ENCODE measurements at places on chromosomes 12 and 14.

DNA sequence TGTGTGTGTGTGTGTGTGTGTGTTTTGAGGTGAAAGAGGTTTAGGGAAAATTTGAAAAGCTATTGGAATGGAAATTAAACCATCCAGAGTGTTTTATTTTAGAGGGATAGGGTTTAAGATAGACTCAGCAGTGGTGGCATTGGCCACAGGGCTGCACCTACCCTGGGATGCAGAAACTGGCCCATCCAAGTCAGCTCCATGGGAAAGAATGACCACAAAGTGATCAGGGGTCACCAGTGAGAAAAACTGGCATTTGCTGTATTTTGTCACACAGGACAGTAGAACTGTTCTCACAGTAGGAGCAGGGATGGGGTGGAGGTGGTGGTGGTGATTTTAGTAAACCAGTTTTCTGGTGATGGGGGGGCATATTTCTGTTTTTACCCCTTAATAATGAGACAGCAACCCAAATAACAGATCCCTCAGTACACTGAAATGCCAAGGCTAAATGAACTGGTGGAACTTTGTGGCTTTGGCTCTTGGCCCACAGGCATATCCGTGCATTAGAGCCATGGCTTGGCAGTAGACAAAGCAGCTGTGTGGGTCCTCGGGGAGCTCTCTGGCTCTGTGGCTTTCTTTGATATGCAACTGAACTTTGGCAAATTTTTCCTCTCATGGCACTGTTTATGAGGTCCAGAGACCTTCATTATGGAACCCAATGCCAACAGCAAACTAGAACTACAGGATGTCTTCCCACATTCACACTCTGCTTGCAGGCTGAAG, 348.3 kb downstream of the ZFP36L1 start:
- no peak for DNase-seq

GRCh38 chr12:106519607-106520021, 63.2 kb upstream of the RFX4 start:
- DNase-seq, result no peak

DNA sequence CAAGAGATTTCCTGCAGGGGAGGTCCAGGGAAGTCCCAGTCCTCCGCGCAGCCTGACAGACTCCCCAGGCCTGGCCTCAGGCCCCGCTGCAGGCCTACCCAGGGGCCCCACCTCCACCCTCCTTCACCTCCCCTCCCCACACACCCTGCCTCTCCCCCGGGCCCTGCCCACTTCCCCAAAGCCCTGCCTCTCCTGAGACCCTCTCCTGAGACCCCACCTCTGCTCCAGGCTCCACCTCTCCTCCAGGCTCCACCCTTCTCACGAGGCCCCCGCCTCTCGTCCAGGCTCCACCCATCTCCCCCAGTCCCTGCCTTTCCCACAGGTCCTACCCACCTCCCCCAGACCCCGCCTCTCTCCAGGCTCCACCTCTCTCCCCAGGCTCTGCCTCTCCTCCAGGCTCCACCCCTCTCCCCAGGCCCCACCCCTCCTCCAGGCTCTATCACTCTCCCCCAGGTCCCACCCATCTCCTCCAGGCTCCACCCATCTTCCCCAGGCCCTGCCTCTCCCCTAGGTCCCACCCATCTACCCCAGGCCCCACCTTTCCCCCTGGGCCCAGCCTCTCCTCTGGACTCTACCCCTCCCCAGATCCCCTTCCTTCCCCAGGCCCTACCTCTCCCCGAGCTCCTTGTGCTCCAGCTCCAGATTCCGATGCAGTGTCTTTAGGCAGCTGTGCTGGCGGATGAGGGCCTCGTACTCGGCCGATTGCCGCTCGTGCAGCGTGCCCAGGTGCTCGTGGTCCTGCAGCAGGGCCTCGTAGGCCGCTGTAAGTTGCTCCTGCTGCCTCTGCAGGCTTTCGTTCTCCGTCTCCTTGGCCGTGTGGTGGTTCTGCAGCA, 58.8 kb upstream of the GPR68 start:
- no peak for DNase-seq

- DNase-seq, result no peak
These were observed 153.5 kb downstream of the KCNA5 start for GRCh38 chr12:5197131-5197530.

- no peak for DNase-seq
These were observed 60.3 kb downstream of the ARF6 start for GRCh38 chr14:49953196-49953595.

DNA sequence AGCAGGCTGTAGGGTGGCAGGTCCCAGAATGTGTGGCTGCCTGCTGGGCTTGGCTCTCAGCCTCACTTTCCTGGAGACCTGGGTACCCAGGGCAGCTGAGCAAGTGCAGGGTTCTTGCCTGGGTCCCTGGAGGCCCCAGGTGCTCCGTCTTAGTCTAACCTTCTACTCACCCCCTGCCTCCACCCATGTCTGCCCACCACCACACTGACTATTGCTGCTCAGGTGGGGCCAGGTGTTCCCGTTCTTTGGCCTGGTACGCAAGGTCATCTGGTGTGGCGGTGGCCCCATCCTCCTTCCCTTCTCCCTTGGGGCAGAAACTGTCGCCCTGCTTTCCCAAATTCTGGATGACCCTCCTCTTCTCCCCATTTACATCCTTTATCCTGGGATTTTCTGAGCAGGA, 319.9 kb downstream of the TMEM121 start:
- no peak for DNase-seq

- DNase-seq, result peak; percentile 90
These were observed 827 bp upstream of the TEDC1 start for GRCh38 chr14:105490267-105490571.

GRCh38 chr14:101838476-101838875, 77.0 kb downstream of the PPP2R5C start:
- no peak for DNase-seq

DNA sequence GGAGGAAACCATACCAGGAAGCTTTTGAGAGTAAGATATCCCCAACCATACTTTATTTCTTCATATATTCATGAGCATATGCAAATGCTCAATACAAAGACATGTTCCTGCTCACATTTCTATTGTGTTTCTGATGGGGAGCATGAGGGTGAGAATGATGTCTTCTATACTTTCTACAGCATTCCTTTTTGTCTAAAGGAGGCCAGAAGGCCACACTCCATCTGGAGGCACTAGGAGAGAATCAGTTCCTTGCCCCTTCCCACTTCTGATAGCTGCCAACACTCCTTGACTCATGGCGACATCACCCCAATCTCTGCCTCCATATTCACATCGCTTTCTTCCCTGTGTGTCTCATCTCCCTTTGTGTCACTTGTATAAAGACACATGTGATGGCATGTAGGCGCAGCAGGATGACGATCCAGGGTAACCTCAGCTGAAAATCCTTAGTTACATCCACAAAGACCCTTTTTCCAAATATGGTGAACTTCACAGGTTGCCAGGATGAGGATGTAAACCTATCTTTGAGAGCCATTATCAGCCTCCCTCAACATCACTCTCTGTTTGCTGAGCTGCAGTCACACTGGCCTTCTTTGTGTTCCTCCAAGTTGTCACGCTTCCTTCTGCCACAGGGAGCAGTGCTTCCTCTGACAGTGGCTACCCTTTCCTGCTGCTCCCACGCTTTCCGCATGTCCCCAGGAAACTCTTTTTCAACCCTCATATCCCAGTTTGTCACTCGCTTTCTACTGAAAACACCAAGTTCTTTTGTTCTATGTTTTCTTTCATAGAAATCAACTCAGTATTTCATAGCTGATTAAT, 96.9 kb downstream of the STXBP6 start:
- no peak for DNase-seq

GRCh38 chr14:106879241-106879640, 1352.9 kb downstream of the TMEM121 start:
- no peak for DNase-seq

- DNase-seq, result no peak
These were observed 42.6 kb upstream of the KRR1 start for GRCh38 chr12:75553836-75554555.

DNA sequence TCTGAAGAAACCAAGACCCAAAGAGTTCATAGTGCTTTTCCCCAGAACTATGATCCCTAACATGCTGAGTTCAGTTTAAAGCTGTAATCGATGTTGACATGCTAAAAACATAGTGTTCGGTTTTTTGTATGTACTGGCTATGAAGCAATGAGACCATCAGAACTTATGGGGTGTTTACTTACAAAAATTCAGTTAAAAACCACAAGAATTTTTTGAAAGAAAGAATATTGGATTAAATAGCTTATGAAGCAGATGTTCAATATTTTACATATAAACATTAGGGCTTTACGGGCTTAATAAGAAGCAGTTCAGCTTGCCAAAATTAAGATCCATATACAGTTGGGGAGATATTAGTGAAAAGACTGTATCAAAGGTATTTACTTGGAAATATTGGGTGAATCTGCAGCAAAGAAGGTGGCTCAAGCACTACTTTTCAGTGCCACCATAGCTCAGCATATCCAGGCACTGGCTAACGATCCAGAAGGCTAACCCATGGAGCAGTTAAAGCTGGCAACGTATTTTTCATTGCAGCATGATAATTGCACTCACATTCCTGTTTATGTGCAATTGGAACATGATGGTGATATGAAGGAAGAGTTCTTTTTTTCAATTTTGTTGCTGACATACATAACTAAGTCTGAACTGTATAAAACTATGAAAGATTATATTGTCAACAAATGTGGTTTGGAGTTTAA, 125.9 kb downstream of the EFCAB11 start:
- DNase-seq, result no peak

- no peak for DNase-seq
These were observed 25.4 kb downstream of the NEK9 start for GRCh38 chr14:75101491-75101890.

GRCh38 chr14:51912112-51912786, 51.8 kb downstream of the GNG2 start:
- no peak for DNase-seq

DNA sequence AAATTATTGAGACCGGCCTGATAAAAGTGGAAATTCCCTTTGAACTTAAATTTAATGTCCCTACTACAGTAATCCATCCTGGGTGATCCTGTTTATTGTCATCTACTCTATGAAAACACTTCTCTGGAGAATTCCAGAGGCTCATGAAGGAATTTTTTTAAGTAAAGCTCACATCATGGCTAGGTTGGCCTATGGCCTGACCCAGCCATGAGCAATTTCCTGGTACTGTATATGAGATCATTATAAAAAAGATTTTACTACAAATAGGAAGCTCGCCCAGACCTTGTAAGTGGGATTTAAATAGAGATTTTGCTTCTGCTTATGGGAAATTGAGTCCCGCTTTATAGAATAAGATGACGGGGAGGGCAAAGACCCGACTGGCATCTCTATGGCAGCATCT, 215.5 kb downstream of the DPF3 start:
- DNase-seq, result no peak
